ENCODE measurements at places on chromosomes 1 and 21.

- no peak for DNase-seq
Observed at GRCh38 chr21:33750017-33750416, 107.7 kb downstream of the ITSN1 start.

DNA sequence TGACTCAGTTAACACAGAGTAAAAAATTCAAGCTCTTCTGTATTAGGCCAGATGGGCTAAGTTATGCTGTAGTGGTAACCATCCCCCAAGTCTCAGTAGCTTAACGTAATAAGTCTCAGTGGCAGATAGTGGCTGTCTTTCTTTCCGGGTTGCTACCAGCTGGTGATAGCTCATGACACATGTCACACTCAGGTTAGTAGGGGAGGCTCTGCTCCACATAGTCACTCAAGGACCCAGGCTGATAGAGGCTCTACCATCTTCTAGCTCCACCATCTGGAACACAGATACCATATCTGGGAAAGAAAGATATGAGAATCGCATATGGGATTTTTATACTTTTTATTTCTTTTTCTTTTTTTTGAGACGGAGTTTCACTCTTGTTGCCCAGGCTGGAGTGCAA is 16.2 kb upstream of the MEF2D start:
- DNase-seq = no peak

DNA sequence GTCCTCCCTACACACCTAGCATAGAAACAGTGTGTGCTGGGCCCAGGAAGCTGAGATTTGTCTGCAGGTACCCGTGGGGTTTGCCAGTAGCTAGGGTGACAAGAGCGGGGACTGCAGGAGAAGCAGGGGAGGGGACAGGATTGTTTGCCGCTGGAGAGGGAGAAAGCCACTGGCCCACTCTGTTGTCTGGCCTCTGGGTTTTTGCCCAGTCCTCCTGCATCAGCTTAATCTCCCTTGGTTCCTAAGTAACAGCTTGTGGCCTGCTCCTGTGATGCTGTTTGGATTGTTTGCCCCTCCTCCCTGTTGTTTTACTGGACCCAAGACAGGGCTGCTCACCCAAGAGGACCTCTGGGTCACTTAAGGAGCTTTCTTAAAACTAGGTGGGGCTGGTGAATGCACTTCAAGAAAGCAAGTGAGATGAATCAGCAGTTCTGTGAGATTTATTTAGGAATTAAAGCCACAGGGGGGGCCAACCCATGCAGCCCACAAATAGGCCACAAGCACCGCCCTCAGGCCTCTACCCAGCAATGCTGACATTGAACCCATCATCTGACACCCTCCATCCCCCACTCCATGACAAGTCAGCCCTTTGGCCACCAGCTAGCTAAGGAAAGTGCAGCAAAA is 142.8 kb downstream of the ZZZ3 start:
- no peak for DNase-seq

- DNase-seq = no peak
Observed at GRCh38 chr1:11458811-11459275, 20.1 kb upstream of the DISP3 start.

DNA sequence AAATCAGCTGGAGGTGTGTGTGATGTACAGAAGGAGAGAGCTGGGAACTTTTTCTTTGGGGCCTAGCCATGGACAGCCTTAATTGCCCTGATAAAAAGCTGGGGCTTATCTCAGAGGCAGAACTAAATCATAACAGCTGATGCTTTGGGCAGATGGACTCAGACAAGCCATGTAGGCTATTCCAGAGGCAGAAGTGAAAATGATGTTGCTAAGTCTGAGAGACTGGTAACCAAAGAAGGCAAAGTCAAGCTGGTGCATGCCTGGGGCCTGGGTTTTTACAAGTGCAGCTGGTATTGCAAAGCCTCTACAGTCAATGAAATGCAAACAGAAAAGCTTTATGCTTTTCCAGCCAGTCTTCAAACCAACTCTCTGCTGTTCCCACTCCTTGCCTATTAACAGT is 39.0 kb upstream of the LMX1A start:
- DNase-seq = no peak

DNA sequence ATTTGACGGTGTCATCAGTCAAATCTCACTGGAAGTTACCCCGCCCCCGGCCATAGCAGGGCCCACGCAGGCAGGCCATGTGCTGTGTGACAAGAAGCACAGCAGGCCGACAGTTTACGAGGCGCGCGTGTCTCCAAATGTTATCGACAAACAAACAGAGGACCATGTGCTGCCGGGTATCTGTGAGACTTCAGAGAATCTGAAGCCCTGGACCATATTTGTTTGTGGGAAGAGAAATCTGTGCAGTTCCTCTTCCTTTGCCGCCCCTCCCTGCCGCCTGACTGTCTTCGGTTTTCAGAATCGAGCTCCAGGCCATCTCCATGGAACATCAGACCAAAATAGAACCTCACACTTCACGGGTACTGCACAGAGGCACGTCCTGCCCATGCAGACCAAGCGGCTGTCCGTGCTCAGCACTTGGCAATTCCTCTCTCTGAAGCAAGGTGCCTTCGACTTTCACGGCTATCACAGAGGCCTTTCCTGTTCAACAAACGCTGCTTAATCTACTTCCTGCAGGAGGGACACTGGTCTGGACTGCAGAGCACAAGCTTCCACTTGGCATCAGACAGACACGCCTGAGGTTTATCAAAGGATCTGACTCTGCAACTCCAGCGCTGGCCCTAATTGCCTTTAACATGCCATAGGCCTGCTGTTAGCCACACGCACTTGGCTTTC is 135.7 kb upstream of the KRTAP19-8 start:
- peak; percentile 74 for DNase-seq
